Stimulated activated memory B cell treated with anti-CD40 and anti-IgM and Interleukin-4, amounts not matched to agents 10 μg/mL and 1 μg/mL and 100 μg/mL, for 72 hours (primary cell): ENCODE measurements at places on chromosomes 7 and 10.

DNA sequence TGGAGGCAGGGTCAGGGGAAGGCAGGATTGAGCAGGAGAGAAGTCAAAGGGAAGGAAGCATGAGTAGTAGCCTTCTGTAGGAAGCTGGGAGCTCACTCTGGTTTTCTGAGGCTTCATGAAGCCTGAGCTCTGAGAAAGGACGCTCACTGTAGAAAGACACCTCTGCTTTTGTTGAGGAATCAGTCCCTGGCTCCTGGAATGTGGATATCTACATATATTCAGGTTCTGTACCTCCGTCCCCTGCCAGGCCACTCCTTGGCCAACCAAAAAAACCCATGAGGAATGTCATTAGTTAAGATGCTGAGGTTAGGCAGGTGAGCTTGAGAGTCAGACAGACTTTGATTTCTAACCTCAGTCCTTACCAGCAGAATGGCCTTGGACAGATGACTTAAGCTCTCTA is 283.5 kb upstream of the HABP2 start:
- H3K4me1 ChIP-seq: peaks cover 9% of the 10 kb centered on the region
- ATAC-seq: no peak
- H3K27me3 ChIP-seq: peaks cover 45% of the 10 kb centered on the region
- no peak overlapping the region for H3K4me3 ChIP-seq
- H3K36me3 ChIP-seq: no peaks in the 10 kb centered on the region
- H3K27ac ChIP-seq: no peak overlapping the region

DNA sequence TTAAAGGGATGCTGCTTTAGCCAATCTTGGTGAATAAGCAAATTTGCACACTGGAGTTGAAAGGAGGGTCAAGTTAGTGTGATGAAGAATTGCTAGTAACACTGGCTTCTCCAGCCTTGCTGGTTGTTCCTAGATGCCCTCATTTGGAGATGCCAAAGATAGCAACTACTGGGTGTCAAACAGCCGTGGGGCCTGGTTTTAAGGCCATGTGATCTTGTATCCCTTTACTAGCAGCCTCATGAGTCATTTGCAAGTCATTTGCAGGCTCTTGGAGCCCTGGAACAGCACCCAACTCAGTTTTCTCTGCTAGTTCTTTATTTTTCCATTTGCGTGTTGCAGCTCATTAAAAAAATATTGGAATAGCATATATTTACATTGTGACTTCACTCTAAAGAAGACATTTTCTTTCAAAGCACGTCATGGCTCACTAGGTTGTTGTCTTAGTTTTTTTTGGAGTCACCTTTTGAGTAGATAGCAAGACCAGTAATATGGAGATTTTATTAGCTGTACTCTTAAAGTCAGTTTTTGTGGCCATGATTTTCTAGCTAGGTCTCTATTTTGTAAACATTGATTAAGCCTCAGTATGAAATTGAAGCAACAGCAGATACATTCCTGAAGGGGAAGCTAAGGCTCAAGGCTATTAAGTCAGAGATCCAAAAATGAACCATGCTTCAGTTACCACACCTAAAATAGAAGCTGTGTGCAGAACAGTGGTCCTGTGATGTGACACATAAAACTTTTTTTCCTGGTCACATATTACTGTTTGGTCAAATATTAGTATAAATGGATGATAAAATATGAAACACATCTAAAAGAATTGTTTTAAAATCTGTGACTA is 1.3 kb downstream of the LSMEM1 start:
- H3K4me3 ChIP-seq: no peak overlapping the region
- no peaks in the 10 kb centered on the region for H3K27me3 ChIP-seq
- no peak overlapping the region for H3K27ac ChIP-seq
- no peaks in the 10 kb centered on the region for H3K4me1 ChIP-seq
- peaks cover 28% of the 10 kb centered on the region for H3K36me3 ChIP-seq

- H3K27ac ChIP-seq: no peak overlapping the region
- H3K36me3 ChIP-seq: no peaks in the 10 kb centered on the region
- H3K4me1 ChIP-seq: peaks cover 4% of the 10 kb centered on the region
- no peak overlapping the region for H3K4me3 ChIP-seq
Measured at GRCh38 chr10:63636812-63637211, 115.6 kb downstream of the REEP3 start.

GRCh38 chr10:17067376-17068264 is 62.0 kb downstream of the CUBN start:
- H3K27ac ChIP-seq: no peak overlapping the region
- no peaks in the 10 kb centered on the region for H3K4me1 ChIP-seq
- peaks cover 17% of the 10 kb centered on the region for H3K36me3 ChIP-seq
- ATAC-seq: no peak
- no peak overlapping the region for H3K4me3 ChIP-seq

DNA sequence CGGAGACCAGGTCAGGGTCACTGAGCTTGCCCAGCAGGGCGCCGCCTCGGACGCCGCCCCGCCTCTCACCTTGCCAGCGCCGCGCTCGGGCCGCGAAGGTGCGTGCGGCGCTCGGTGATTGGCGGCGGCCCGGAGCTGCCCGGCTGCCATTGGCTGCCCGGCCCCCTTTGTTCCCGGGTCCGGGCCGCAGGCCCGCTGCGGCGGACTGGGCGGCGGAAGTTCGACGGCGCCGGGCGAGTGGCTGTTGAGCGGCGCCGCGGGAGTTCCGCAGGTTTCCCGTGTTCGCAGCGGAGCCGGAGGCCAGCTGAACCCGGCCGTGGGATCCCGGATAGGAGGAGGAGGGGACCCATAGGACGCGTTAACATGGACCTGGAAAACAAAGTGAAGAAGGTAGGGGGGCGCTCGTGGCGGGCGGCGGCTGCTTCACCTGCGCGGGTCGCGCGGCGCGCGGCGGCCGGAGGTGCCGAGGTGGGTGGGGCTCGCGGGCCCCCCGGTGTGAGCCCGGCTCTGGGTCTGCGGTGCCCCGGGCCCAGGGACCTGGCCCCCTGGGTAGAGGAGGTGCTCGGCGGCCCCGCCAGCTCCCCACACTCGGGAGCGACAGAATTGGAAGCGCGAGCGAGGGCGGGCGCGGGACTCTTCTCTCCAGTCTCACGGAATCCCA is at the start of gene TES:
Gene TES (plus strand): TSS at position 195 of the 661 bp plus-strand sequence. CDS start 169 bp downstream, at position 364.
- H3K36me3 ChIP-seq: peaks cover 5% of the 10 kb centered on the region
- ATAC-seq: peak; percentile 96
- H3K4me1 ChIP-seq: peaks cover 40% of the 10 kb centered on the region
- H3K4me3 ChIP-seq: peak within 1 kb of the TSS; percentile 99

DNA sequence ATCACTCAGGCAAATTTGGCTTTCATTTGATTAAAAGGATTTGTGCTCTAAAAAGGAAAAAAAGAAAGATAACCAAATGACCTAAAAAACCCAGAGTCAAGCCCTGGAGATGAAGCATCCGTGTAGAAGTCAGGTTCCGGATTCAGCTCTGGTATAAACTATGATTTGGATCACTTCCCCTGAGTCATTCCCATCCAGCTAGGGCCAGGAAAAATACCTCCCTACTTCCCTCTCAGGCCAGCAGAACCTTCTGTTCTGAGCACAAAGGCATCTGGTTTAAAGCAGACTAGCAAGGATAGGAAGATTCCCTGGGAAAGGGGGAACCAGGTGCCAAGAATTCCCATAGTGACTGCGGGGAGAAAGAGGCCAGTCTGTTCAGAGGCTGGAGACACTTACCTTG is 25.7 kb upstream of the NDST2 start:
- H3K27me3 ChIP-seq: no peaks in the 10 kb centered on the region
- H3K27ac ChIP-seq: no peak overlapping the region
- H3K4me3 ChIP-seq: no peak overlapping the region
- H3K36me3 ChIP-seq: peaks cover 42% of the 10 kb centered on the region
- ATAC-seq: no peak

GRCh38 chr10:13984647-13985155 is 346.0 kb downstream of the FRMD4A start:
- H3K4me1 ChIP-seq: peaks cover 8% of the 10 kb centered on the region
- no peak overlapping the region for H3K4me3 ChIP-seq
- no peaks in the 10 kb centered on the region for H3K36me3 ChIP-seq
- ATAC-seq: no peak
- H3K27ac ChIP-seq: no peak overlapping the region
- H3K27me3 ChIP-seq: no peaks in the 10 kb centered on the region

DNA sequence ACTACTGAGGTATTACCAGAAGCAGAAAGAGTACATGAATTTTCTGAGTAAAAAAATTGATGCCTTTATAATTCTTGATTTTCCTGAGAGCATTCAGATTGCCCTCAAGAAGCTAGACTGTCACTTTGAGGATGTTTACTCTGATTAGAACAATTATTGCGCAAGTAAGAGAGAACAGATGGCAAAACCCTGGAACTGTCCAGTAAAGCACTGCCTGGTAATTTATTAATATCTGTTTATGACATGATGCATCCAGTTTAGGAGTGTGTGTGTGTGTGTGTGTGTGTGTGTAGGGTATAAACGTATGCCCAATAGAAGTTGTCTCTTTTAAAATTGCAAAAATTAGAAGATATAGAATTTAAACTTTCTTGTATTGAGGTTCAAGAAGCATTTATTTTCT is 379.7 kb downstream of the PHTF2 start:
- no peaks in the 10 kb centered on the region for H3K4me1 ChIP-seq
- no peak overlapping the region for H3K27ac ChIP-seq
- no peaks in the 10 kb centered on the region for H3K36me3 ChIP-seq
- ATAC-seq: no peak

GRCh38 chr7:117072620-117073118 is 119.4 kb downstream of the ST7 start:
- H3K4me1 ChIP-seq: peaks cover 15% of the 10 kb centered on the region
- peaks cover 6% of the 10 kb centered on the region for H3K36me3 ChIP-seq
- no peak overlapping the region for H3K4me3 ChIP-seq

GRCh38 chr7:149500201-149500600 is 2.6 kb upstream of the ZNF746 start:
- H3K27me3 ChIP-seq: peaks cover 17% of the 10 kb centered on the region
- no peak overlapping the region for H3K4me3 ChIP-seq
- H3K27ac ChIP-seq: no peak overlapping the region
- H3K4me1 ChIP-seq: peaks cover 27% of the 10 kb centered on the region

DNA sequence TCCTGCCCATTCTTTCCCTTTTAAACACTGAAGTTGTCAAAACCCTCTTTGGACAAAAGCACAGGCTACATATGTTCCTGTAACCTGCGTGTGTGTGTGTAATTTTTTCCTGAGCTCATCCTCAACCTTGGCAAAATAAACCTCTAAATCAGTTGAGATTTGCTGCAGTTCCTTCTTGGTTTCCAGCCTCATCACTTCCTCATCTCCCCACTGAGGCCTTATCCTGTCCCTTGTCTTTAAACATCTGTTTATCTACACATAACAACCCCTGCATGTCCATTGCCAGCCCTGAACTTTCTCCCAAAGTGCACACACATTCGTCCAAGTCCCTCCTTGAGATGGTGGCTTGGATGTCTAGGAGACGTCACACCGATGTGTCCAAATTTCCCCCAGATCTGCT is 35.5 kb downstream of the LYZL2 start:
- no peak for ATAC-seq
- H3K27me3 ChIP-seq: no peaks in the 10 kb centered on the region
- no peaks in the 10 kb centered on the region for H3K36me3 ChIP-seq
- no peak overlapping the region for H3K27ac ChIP-seq

GRCh38 chr7:156662277-156662676 is 21.7 kb downstream of the RNF32 start:
- H3K27me3 ChIP-seq: no peaks in the 10 kb centered on the region
- H3K4me1 ChIP-seq: no peaks in the 10 kb centered on the region
- no peak overlapping the region for H3K4me3 ChIP-seq
- no peaks in the 10 kb centered on the region for H3K36me3 ChIP-seq

DNA sequence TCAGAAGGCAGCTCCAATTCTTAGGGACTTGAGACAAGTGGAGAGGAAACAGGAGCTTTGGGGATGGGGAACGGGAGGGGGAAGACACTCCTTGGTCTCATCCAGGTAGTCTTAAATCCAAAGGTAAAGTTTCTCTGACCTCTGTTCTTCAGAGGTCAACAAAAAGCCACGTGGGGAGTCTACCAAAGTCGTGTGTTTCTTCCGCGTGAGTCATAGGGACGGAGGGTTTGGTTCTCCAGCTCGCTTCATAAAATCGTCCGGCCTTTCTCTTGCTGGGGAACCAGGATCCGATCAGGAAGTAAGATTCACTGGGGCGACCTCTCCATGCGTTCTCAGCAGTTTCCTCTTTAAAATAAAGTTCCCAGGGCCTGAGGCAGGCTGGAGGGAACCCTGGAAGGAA is 275.7 kb downstream of the TCERG1L start:
- no peak for ATAC-seq
- no peak overlapping the region for H3K4me3 ChIP-seq
- H3K4me1 ChIP-seq: no peaks in the 10 kb centered on the region
- H3K36me3 ChIP-seq: no peaks in the 10 kb centered on the region

DNA sequence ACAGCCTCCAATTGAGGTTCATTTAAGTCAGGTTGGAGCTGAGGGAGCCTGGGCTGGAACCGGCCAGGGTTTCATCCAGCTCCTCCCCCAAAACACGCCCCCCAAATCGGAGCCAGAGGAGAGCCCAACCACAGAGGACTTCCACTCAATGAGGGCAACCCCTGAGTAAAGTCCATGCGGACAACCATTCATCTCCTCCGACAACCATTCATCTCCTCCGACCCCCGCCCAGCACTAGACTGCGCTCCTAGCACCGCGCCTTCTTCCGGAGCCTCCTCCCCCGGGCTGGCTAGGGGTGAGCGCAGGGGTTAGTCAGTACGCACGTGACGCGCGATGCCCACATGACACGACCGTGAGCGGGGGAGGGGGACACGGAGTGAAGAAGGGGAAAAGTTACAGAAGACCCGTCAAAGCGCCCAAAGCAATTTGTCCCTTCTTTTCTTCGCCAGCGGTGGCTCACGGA is 1.4 kb downstream of the MAGI2 start:
- H3K27ac ChIP-seq: no peak overlapping the region
- no peak for ATAC-seq
- no peaks in the 10 kb centered on the region for H3K4me1 ChIP-seq
- H3K4me3 ChIP-seq: no peak overlapping the region

DNA sequence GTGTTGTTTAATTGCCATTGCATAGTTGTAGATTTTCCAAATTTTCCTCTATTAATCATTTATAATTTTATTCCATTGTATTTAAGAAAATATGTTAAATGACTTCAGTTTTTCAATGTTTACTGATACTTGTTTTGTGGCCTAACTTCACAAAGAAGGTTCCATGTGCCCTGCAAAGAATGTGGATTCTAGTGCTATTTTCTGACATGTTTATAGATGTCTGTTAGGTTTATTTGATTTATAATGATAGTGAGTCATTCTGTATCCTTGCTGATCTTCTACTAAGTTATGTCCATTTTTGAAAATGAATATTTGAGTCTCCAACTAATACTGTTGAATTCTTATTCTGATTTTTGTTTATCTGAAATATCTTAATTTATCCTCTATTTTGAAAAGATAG is 369.0 kb downstream of the MAGI2 start:
- H3K4me3 ChIP-seq: no peak overlapping the region
- H3K27ac ChIP-seq: no peak overlapping the region
- no peaks in the 10 kb centered on the region for H3K36me3 ChIP-seq
- H3K4me1 ChIP-seq: no peaks in the 10 kb centered on the region
- H3K27me3 ChIP-seq: no peaks in the 10 kb centered on the region
